ENCODE measurements at places on chromosomes 2 and 18.

GRCh38 chr2:8576525-8577167 is 105.2 kb upstream of the ID2 start:
- DNase-seq = peak; percentile 35

DNA sequence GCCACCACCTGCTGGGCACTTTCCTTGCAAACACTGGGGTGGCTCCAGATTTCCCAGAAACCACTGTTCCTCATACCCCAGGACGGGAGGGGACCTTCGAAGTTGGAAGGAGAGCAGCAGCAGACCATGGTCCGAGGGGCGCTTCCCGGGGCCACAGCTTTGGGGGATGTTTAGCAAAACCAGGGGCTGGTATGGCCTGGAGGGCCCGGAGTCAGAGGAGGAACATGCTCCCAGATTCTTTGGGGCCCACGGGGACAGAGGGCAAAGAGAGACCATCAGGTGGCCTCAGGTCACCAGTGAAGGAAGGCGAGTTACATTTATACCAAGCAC is 25.3 kb downstream of the HS6ST1 start:
- DNase-seq = no peak

DNA sequence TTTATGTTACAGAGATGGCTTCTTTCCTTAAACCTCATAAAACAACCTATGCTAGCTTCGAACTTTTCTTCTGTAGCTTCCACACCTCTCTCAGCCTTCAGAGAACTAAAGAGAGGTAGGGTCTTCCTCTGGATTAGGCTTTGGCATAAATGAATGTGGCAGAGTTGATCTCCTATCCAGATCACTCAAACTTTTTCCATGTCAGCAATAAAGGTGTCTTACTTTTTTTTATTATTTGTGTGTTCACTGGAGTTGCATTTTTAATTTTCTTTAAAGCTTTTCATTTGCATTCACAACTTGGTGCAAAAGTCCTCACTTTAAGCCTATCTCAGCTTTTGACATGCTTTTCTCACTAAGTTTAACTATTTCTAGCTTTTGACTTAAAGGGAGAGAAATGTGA is 66.0 kb downstream of the LANCL1 start:
- no peak for DNase-seq

DNA sequence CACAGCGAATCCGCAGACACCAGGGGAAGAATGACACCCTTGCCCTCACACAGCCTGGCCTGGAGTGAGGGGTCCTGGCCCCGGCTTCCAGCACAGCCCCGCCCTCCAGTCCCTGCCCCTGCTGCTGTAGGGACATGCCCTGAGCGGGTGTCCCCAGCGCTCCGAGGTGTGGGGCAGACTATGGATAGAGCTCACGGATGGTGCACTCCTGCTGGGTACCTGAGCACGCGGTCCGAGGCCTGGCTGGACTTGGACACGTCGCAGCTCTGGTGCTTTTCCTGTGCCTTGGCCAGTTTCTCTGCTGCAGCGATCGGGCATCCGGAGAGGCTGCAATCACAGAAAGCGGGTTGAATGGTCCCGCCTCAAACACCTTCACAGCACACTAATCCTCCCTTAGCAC is 165.7 kb upstream of the PXDN start:
- no peak for DNase-seq

DNA sequence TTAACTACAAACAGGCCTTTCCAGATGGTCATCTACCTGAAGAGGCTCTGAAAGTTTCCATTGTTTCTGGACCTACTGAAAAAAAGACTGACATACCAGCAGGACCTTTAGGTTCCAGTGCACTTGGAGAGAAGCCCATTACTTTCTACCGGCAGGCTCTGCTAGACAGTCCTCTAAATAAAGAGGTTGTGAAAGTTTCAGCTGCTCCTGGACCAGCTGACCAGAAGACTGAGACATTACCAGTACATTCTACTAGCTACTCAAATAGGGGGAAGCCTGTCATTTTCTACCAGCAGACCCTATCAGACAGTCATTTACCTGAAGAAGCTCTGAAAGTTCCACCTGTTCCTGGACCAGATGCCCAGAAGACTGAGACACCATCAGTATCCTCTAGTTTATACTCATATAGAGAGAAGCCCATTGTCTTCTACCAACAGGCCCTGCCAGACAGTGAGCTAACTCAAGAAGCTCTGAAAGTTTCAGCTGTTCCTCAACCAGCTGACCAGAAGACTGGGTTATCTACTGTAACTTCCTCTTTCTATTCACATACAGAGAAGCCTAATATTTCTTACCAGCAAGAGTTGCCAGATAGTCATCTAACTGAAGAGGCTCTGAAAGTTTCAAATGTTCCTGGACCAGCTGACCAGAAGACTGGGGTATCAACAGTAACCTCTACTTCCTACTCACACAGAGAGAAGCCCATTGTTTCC is 65.8 kb downstream of the ALMS1 start:
- DNase-seq = no peak

DNA sequence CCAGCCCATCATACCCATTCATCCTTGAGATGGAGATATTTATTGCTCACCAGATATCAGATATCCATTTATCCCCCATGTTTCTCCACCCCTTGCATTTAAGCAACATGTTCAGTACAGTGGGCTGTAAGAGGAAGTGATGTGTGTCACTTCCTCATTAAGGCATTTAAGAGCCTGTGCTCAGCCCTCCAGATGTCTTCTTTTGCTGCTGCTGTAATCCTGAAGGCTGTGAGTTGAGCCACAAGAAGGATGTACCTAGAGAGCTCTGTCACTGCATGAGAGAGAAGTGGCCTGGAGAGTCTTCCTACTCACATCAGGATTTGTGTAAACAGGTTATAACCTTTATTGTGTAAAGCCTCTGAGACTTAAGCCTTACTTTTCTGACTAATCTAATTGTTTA is 151.8 kb upstream of the UNC80 start:
- DNase-seq = no peak

DNA sequence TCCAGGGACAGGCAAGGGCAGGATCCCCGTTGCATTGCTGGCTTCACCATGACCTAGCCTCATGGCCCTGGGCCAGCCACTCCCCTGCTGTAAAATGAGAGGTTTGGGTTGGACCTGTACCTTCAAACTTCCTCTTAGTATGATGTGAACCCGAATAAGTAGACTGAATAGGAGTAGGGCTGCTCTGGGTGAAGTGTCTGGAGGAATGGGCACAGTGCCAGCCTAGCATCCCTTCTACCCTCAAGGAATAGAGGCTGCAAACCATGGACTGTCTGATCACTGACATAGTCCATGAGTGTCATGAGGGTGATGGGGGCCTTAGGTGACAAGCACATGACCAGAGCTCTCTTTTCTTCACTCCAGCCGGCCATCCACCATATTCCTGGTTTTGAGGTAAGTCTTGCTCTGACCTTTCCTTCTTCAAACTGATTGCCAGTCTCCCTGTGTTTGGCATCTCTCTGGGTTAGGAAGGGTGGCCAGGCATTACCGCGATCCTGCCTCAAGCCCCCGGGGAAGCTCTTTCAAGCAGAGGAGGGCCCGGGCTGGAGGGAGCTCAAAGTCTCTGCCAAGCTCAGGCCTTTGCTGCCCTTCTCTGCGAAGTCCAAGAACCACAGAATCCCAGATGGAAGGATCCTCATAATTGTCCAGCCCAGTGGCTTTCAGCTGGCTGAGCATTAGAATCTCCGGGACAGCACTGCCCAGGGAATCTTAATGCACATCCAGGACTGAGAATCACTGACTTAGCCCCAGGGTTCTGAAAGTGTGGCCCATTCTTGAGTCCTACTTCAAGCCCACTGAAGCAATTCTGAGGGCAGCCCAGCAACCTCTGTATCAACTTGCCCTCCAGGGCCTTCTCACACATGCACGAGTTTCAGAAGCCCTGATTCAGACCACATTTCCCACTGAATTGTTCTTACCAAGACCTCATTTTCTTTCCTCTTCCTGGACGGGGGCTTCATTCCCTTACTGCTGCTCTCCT is 148.1 kb downstream of the DYSF start:
- DNase-seq = no peak

All from activated naive CD4-positive, alpha-beta T cell treated with anti-CD3 and anti-CD28 coated beads, Interleukin-2, amount 10 ng/mL, durations not matched to agents 7 days and 5 days (primary cell).